ENCODE measurements at places on chromosomes 2 and 18. TPM values are rescaled to one million over a fixed set of nuclear protein-coding genes. Genes with fewer than 3 reads are reported as not detected.

Gene SERPINB12
- total RNA-seq, result not detected

Gene UGT1A5
- not detected for total RNA-seq

Gene XIRP2
- total RNA-seq, result under 0.01 TPM

Gene COL6A3
- total RNA-seq, result 664 TPM

Gene DSG2
- 0.19 TPM for total RNA-seq

Gene RESP18
- not detected for total RNA-seq

Gene LCLAT1
- 13.8 TPM for total RNA-seq

Gene GYPC
- total RNA-seq, result 63.7 TPM

Gene EVA1A
- 67.1 TPM for total RNA-seq

Gene NEU2
- total RNA-seq, result not detected

Gene OXER1
- total RNA-seq, result not detected

Gene HOXD3
- 0.28 TPM for total RNA-seq

Gene INHBB
- 0.85 TPM for total RNA-seq

Gene GKN2
- total RNA-seq, result not detected

Gene MOGAT1
- total RNA-seq, result not detected

Gene LYG1
- total RNA-seq, result 0.85 TPM

Gene SPC25
- 8.6 TPM for total RNA-seq

Gene GATA6
- total RNA-seq, result 35.0 TPM

Gene FAM110C
- total RNA-seq, result 1.4 TPM

Gene GAL3ST2
- total RNA-seq, result 0.85 TPM

All from regular cardiac myocyte (primary cell).